ENCODE measurements at places on chromosomes 7 and 10.

DNA sequence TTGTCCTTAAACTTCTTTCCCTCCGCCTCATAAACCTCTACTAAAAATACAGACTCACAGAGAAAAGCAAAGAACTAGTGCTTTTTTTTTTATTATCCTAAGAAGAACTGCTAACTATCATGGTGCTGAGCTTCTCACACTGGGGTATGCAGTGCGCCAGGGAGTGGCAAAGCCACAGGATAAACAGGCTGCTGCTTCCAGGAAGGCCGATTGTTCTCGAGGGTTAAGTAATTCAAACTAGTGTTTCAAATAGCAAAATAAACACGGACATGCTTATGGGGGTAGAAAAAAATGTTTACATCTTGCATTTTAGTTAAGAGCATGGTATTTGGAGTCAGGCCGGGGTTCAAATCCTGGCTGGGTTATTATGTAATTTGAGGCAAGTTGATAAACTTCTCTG is 157.0 kb downstream of the TAX1BP1 start:
- peak; percentile 81 for DNase-seq

DNA sequence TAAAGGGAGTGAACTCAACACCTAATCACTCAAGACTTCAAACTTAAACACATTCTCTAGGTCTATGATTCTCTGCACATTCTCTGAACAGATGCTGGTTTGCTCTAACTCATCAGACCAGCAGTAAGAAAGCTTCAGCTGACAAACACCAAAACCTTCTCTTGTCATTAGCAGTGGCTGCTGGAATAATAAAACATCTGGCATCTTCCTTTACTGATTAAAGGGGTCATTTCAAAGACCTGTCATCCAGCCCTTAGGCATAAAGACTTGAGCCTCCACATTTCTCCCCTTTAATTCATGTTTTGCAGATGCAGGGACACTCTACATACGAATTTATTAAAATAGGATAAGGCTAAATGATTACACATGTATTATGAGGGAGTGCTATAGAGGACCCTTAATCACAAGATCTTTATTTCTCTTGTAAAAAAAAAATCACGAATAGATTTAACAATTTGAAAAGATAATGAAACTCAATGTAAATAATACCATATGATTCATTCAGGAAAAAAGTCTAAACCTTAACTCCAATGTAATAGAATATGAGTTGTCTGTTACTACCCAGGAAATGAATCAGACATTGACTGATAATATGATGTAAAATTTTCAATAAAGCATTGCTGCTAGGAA is 152.4 kb upstream of the GNAI1 start:
- peak; percentile 80 for DNase-seq

DNA sequence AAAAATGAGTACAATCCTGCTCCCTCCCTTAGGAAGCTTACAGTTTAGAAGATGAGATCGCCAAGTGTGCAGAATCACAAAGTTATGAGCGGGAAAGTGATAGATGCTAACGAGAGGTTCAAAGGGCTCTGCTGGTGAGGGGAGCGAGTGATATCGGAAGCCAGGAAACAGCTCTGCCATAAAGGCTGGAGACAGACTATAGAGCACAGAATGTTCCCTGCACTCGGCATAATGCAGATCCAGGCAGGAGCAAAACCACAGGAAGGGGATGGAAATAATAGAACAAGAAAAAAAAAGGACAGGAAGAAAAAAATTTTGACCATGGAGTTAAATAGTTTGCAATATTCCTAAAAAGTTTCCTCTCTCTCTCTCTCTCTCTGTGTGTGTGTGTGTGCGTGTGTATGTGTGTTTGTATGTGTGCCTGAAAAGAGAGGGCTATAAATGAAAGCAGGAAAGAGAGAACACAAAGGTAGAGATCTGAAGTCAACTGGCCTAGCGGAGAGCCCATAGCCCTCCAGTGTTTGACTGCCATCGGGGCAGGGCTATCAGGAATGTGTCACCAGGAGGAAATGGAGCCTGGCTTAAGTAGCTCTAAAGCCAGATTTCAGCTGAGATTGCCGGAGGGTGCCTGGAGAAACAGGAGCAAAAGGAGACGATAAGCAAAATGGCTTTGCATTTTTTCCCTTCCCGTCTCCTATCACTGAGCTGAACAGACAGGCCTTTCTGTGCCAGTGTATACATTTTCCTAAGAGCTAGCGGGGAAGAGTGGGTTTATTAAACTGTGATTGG is 175.8 kb upstream of the LYZL1 start:
- DNase-seq: no peak

DNA sequence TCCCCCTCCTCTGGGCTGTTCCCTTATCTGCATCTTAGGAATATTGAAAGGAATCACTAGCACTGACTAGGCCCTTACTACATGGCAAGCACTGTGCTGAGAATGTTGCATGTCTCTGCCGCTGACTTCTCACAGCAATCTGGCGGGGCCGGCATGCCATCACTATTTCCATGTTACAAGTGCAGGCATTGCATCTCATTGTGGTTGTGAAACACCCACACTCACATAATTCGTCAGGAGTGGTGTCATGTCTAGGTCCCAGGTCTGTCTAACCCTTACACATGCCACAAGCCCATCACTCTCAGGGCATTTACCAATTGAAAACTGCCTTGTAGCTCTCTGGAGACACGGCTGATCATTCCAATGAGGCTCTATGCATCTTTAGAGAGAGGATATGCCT is 8.5 kb upstream of the IL2RA start:
- peak; percentile 13 for DNase-seq

DNA sequence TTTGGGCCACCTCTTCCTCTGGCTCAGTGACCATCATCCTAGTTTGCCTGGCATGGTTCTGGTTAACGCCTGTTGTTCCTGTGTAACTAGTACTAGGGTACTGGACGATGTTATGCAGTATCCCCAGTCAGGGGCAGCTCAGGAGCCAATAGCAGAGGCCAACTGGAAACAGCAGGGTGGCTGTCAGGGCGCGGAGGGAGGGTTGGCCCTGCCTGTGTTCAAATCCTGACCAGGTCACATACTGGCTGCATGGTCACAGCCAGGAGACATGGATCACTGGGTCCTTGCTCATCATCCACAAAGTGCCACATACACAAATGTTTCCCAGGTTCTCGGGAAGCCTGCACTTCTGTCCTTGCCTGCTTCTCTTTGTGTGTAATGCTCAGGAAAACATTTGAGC is 12.3 kb upstream of the RBP3 start:
- no peak for DNase-seq

GRCh38 chr7:129801882-129802281 is 150.9 kb downstream of the UBE2H start:
- DNase-seq: no peak

GRCh38 chr10:36574207-36574606 is 551.2 kb upstream of the ANKRD30A start:
- peak; percentile 9 for DNase-seq

- no peak for DNase-seq
Measured at GRCh38 chr10:31756101-31756728, 172.4 kb downstream of the ARHGAP12 start.

DNA sequence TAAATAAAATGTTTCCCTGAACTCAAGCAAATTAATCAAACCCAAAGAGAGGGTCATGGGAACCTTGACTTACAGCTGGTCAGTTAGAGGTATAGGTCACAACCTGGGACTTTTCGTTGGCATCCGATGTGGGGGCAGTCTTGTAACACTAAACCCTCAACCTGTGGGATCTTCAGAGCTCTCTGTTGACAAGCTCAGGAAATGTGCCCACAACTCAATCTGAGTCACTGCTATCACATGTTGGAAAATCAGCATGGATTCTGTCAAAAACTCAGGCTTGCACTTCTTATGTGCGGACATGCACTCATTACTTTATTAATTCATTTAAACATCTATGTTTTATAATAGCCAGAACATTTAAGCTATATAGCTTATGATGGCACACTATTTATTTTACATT is 424.6 kb upstream of the SORCS1 start:
- peak; percentile 3 for DNase-seq

GRCh38 chr7:157682946-157683746 is 346.3 kb downstream of the DNAJB6 start:
- DNase-seq: no peak

- DNase-seq: no peak
Measured at GRCh38 chr7:27082171-27082570, 13.6 kb downstream of the HOXA1 start.

- DNase-seq: no peak
Measured at GRCh38 chr7:50226669-50227068, 77.8 kb upstream of the IKZF1 start.

GRCh38 chr7:108723381-108723814 is 153.7 kb downstream of the DNAJB9 start:
- DNase-seq: no peak

- no peak for DNase-seq
Measured at GRCh38 chr10:770975-771374, 81.5 kb upstream of the DIP2C start.

DNA sequence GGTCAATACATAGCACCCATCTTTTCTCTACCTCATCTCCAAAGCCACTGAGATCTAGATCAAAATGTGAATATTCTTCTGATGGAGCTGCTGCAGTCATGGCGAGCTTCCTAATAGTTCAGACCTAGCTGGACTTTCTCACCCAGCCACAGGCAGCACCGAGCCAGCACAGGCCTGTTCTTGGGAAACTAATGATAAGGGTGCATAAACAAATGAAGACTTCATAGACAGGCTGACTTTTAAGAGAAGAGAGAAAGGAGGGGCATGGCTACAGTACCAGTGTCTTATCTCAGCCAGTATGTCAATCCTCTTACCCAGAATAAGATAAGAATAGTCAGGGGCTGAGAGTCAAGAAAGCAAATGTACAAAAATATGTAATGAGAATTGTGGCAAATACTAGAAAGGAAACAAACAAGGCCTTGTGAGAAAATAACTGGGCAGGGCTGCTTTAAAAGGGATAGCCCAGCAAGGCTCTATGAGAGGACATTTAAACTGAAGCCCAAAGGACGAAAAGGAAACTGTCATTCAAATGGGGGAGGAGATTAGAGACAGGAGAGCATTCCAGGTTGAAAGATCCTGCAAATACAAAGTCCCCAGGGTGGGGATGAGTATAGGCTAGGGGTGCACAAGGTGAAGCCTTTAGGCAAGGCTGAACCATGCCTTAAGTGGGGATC is 21.8 kb upstream of the CDK14 start:
- DNase-seq: peak; percentile 61

DNA sequence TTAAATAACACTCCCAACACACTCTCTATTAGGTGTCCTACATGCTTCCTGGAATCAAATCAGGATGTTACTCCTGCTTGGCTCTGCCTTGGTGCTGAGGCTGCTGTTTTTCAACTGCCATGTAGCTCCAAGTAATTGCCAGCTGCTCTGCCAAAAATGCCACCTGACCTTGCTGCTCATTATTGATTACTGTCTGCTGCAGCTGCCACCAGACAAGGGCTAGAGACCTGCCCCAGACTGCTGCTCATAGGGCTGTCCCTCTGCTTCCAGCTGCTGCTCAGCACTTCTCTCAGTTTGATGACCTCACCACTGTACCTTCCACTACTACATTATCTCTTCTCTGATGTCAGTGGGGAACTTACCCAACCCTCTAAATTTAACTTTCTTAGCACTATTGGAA is 102.5 kb downstream of the PCLO start:
- DNase-seq: no peak

- DNase-seq: peak; percentile 14
Measured at GRCh38 chr7:30727061-30727945, 24.6 kb upstream of the INMT start.

DNA sequence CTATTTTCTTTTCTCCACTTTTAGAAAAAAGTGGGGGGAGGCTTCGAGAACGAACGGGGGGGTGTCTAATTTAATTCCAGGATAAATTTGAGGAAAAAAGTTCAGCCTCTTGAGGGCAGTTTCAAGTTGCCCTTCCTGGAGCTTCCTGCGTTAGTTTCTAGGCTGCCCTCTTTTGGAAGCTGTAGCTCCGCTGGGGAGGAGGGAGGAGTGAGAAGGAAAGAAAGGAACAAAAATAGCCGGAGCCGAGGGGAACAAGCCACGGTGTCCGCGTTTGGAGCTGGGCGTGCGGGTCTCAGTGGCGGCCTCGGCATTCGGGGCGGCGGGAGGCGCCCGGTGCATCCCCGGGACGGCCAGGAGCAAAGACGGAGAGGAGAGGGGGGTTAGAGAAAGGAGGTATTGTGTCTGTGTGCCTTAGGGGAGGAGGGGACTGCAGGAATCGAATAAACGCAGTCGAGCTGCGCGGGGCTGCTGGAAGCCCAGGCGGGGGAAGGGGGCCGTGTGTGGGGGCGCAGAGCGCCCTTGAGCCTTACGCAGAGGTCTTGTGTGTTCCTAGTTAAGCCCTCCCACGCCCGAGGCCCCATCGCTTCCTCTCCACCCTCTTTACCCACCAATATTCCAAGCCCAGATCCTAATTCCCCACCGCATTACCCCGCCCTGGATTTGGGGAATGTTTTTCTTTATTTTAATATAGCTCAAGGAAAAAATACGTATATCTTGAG is 2.0 kb upstream of the TNRC18 start:
- DNase-seq: peak; percentile 90

DNA sequence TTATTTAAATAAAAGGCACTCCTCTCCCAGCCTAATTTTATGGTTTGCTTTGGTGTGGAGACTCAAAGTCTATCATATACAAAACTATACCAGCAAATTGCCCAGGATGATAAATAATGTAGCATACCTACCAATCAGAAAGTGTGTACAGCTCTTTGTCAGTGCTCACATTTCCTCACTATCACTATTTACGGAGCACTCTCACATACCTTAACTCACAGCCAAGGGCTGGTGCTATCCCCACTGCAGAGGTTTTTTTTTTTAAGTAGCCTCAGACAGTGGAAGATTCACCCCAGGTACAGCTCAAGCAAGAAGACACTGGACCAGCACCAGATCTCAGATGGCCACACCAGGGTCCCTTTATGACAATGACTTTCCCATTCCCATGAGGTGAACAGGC is 2.5 kb downstream of the PDLIM1 start:
- DNase-seq: no peak

DNA sequence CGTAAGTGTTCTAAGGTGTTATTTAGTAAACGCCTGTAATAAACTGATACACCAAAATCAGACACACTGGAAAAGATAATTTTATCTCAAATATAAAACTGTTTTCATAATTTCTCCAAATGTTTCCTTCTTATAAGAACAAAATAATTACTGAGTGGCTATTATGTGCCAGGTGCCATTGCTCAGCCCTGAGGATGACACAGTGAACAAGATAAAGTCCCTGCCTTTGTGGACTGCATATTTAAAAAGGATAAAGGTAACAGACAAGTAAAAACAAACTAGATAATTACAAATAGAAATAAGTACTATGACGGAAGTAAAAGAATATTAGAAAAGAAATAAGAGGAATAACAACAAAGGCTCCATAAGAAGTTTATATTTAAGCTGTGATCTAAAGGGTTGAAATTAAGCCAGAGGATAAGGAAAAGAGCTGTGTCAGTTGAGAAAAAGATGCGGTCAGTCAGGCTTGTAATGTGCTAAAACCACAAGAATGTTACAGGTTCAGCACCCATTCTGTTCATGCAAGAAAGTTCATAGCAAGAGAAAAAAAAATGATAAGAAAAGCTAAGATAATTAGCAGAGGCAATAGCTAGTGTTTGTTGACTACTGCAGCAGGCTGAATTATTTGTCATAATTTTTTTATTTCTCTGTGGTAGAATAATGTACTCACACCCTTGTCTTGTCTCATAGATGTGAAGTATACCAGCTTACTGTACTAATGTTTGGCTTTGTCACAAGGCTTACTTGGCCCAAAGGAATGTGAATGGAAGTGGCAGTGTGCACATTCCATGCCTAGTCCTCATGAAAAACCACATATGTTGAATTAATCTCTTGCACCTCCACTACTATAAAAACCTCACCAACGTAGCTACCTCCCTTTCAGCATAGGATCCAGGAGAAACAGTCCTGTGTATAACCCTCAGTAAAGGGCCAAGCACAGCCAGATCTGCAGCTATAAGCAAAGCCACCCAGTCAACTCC is 75.1 kb downstream of the CRPPA start:
- DNase-seq: peak; percentile 88

GRCh38 chr10:37736120-37736519 is 121.3 kb downstream of the ZNF248 start:
- no peak for DNase-seq

GRCh38 chr10:77287647-77288120 is 349.9 kb downstream of the KCNMA1 start:
- DNase-seq: no peak

All from iris pigment epithelial cell (primary cell).